ENCODE measurements at places on chromosomes 2 and 18.

DNA sequence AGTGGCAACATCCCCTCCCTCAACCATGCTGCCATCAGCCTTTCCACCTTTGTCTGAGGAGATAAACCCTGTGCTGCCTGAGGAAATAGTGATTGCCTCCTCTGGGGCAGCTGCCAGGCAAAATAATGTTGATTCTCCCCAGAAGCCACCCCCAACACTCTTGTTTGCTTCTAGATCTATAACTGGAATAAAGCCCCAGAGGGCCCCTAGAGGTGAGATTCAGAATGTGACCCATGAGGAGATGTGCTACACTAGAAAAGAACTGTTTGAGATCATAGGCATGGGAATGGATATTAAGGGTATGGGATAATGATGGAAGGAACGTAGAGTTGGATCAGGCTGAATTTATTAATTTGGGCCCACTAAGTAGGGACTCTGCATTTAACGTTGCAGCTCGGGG is 116.3 kb upstream of the RMP24 start:
- no peak for DNase-seq

DNA sequence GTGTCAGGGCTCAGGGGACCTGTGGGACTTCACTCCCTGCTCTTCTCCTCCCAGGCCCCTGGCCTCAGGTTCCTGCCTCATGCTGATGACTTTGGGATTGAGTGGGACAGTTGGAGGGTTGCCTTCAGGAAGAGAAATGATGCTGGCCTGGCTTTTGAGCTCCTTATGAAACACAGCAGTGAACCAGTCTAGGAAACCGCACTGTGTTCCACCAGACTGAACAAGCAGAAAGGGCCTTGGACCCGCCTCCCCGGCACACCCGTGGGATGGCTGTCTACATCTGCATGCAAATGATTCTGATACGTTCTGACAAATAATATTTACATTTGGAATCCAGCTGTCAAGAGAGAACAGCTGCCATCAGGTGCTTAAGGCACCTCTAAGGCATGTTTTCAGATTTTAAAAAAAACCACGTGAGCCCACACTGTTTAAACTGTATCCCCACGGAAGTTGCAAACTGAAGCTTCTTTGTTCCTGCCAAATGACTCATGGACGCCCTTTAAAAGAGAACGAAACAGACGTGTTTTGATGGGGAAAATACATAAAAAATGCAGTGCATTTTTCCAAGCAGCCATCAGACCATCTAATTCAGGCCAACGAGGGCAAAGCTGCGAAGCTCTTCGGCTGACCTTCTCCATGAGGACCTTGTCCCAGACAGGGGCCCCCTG is 27.6 kb upstream of the ASAP2 start:
- DNase-seq = no peak

DNA sequence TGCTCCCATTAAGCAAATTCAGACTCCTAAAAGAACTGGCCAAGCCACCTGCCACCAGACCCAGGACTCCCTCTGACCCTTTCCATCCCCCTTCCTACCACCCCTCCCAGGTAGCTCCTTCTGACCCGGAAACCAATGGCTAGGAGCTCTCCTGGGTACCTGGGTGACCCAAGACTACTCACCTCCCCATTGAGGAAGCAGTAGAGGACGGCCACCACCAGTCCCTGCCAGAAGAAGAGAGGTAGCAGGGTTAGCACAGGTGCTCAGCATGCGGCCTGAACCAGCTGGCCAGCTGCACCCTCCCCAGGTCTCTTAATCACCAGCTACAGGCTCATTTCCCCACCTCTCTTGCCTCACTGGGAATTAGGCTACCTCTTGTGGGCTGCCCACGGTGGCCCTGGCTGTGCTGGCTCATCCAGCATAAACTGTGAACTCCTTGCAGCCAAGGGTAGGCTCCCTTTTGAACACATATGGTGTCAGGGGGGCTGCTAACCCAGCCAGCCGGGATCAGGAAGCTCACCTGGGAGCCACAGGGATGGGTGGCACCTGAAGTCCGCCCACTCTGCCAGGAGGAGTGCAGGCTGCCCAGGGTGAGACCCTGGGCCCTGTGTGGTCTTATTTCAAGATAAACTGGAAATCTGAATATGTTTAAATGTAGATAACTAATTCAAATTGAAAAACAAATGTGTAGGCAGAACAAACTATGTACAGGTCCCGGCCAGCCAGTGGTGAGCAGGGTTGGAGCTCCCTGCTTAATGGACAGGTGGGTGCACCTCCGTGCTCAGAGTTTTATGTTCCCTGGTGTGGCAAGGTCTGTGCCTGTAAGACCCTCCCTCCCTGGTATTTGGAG is 9.9 kb downstream of the TMEM37 start:
- no peak for DNase-seq

DNA sequence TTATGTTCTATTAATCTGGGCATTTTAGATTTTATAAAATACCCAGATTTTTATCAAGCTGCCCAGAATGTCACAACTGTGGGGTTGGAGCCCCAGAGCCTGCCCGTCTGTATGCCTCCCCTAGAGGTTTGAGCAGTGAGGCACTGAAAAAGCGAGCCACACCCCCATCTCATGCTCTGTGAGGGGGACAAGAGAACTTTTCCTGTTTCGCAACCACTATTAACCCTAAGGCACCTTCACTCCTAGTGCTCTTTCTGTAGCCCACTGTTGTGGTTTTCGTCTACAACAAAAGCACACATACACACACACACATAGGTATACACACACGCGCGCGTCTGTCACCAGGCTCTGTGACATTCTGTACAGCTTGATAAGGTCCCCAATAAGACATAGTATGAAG is 38.0 kb downstream of the DCDC2C start:
- DNase-seq = no peak

GRCh38 chr2:106859498-106859897 is 26.5 kb downstream of the ST6GAL2 start:
- DNase-seq = no peak

DNA sequence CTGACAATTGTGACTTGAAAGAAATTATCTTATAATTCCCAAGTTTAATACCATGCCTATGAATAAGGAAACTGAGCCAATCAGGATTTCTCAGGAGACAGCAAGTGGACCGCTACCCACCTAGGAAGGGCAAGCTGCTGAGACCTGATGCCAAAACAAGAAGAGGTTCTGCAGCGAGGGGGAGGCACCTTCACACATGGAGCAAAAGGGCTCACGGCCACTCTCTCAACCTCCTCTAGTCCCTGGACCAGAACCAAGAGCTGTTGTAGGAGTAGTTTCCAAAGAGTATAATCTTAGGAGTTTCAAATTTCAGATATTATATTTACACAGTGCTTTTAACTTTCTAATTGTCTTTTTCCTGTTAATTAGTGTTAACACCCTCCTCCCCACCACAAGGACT is 154.7 kb upstream of the ETAA1 start:
- DNase-seq = no peak

GRCh38 chr18:32373995-32374394 is 96.7 kb downstream of the GAREM1 start:
- DNase-seq = no peak

- no peak for DNase-seq
Observed at GRCh38 chr2:177754492-177754873, 318.1 kb downstream of the PDE11A start.

DNA sequence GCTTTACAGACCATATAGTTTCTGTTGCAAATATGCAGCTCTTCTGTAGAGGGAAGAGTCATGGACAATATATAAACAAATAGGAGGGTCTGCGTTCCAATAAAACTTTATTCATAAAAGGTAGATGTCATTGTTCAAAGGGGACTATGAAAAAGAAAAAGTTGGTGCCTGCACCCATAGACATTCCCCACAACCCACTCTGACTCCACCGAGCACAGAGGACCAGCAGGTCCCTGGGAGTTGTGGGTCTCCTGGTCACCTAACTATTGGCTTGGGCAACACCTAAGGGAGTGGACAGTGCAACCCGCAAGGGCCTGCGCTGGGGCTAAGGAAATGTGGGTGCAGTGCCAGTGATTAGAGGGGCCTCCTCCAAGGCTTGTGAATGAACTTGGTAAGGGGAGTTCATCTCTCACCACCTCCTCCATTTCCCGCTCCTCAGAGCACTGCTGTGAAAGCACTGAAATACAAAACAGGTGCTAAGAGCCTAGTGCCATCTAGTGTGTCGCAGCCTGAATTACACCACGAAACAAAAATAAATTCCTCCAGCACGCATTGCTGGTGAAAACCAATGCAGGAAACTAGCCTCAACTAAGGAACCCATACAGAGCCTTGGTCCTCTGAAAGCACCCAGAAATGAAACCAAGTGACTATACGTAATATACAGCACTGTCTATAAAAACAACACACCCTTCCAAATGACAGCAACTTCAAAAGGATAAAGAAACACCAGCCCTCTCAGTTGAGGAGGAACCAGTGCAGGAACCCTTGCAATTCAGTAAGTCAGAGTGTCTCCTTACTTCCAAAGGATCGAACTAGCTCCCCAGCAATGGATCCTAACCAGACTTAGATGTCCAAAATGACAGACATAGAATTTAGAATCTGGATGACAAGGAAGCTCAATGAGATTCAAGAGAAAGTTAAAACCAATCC is 166.6 kb downstream of the RNF144A start:
- no peak for DNase-seq

- DNase-seq = no peak
Observed at GRCh38 chr2:161946489-161947107, 127.4 kb downstream of the DPP4 start.

- DNase-seq = no peak
Observed at GRCh38 chr18:48607056-48607984, 68.5 kb downstream of the CTIF start.

GRCh38 chr2:190722061-190722759 is 73.3 kb downstream of the NAB1 start:
- DNase-seq = no peak

GRCh38 chr2:70501215-70501614 is 52.4 kb downstream of the TGFA start:
- no peak for DNase-seq

DNA sequence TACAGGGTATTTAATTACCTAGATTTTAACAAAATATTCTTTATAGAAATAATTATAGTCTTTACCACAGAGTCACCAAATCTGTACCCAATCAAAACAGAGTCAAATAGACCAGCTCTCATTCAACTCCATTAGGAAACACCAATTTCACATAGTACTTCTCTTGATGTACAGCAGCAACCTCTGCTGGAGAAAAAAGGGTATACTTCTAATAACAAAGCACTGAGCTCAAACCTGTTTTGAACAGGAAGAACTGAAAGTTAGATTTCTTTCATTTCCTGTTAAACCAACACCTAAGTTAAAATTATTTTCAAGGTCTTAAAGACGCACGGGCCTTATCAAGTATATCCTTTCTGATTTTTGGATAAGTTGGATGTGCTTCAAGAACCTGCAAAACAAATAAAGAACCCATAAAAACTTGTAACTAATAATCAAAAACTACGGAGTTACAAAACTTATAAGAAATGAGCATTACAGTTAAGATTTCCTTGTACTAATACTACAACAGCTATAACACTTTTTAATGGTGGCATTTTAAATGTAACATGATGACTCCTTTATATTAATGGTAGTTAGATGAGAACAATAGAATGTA is 79.0 kb downstream of the TTC21B start:
- DNase-seq = no peak

GRCh38 chr2:175709248-175709647 is 292.8 kb downstream of the LNPK start:
- DNase-seq = no peak

DNA sequence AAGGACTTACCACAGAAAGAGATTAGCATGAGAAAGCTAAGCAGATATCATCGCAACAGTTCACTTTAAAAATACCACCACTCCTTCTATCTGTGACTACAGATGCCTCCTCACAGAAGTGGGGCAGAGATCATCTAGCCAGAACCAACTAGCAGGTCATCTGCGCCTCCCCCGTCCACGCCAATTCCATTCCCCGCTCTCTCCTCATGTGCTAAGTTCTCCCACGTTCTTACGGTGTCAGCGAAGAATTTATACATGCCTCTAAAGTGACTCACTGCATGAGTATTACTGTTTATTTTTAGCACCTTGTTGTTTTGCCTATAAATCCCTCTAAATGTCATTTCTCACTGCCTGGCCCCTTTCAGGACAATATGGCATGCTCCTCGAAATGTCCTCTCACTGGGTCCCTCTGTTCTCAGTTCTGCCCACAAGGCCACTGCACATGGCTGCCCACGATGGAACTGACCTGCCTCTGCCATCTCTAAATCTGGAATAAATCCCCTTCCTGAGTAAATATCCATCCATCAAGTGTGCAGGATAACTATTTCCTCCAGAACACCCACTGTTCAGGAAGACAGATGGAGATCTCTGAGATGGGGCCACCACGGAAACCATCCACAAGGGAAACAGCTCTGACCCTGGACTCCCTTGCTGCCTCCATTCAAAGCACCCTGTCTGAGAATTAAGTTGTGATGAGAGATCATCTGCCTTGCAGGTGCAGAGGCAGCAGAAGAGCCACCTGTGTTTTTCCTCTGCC is 137.7 kb downstream of the IRS1 start:
- no peak for DNase-seq

- peak; percentile 79 for DNase-seq
Observed at GRCh38 chr2:236286873-236287545, 22.8 kb upstream of the ASB18 start.

DNA sequence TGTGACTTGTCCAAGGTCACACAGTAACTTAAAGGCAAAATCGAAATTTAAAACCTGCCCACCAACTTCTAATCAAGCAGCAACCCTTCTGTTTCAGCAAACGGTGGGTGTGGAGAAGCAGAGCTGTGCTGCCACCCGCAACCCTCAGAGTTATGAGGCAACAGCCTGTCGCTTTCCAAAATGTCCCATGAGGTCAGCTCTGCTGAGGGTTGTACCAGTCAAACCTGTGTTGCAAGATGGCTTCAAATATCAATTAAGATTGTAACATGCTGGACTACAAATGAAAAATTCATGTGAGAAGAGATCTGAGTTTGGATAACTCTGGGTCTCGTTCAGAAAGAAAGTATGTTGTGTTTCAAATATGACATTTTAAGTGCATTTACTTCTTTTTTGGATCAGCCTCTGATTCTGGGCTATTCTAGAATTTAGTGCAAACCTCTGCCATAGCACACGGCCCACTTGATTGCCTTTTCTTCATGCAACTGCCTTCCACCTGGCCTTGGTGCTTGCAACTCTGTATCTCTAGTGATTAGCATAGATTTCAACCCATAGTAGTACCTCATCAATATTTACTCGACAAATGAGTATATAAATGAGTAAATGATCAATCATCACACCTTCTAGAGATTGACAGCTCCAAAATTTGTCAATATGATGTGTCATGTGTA is 69.3 kb downstream of the TIMM21 start:
- DNase-seq = no peak

DNA sequence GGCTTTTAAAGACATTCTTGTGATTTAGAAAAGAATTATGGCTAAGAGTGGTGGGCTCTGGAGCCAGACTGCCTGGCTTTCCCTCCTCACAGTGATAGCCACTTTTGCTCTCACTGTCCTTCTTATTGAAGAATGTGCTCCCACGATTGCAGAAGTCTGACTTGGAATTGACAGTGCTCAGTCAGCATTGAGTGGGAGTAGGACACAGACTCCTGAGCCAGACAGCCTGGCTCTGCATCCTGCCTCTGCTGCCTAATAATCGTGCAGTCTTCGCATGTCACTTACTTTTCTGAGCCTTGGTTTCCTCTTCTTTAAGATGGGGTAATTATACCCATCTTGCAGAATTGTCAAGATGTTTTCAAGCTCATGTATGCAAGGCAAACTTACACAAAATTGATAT is 23.3 kb downstream of the SPATS2L start:
- no peak for DNase-seq

GRCh38 chr2:62441824-62442223 is 64.2 kb downstream of the TMEM17 start:
- no peak for DNase-seq

All from vagina (tissue), 2 donors.